ENCODE measurements at places on chromosomes 12 and 14.

DNA sequence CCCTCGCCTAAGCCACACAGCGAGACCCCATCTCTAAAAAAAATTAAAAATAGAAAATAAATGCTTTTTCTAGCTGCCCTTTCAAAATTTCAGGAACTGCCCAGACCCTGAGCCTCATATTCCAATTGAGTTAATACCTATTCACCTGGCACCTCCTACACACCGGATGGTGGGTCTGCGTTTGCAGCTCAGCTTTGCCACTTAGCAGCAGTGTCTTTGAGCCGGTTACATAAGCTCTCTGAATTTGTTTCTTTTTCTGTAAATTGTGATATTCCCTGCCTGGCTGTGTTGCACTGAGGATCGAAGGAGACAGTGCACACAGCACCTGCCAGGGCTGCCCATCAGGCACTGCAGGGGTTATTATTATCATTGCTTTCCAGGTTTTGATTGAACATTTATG is 125.6 kb downstream of the EML1 start:
- DNase-seq, result no peak

DNA sequence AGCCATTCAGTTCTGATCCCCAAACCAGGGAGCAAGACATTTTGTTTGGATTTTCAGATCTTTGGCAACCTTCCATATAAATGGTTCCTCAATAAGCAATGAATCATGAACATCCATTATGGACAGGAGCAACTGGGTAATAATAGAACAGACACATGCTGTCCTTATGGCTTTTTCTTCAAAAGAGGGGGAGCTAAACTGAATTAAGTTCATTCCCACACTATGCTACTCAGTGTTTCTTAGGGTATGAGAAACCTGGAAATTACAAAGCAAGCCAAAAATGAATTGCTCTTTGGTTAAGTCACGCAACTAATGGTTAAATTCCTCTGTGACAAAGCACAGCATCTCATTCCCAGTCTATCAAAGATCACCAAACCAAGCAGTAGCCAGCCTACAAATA is 51.0 kb downstream of the PTGER2 start:
- no peak for DNase-seq

GRCh38 chr14:77175843-77176242 is 5.8 kb upstream of the TMEM63C start:
- no peak for DNase-seq

DNA sequence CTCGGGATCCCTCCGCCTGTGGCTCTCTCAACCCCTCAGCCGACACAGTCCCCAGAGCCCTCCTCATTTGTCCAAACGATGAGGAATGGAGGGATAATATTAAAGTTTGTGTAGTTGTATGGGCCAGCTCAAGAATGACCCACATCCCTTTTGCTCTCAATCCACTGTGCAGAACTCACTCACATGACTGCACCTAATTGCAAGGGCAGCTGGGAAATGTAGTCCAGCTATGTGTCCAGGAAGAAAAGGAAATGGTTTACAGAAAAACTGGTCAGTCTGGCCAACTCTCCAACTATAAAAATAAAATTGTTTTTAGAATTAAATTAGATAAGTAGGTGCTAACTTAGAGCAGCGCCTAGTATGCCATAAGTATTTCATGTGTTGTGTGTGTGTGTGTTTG is 66.6 kb downstream of the GALNT8 start:
- no peak for DNase-seq

GRCh38 chr12:66832997-66833396 is 154.1 kb upstream of the GRIP1 start:
- no peak for DNase-seq

- no peak for DNase-seq
Measured at GRCh38 chr14:89294872-89295271, 122.2 kb downstream of the FOXN3 start.

DNA sequence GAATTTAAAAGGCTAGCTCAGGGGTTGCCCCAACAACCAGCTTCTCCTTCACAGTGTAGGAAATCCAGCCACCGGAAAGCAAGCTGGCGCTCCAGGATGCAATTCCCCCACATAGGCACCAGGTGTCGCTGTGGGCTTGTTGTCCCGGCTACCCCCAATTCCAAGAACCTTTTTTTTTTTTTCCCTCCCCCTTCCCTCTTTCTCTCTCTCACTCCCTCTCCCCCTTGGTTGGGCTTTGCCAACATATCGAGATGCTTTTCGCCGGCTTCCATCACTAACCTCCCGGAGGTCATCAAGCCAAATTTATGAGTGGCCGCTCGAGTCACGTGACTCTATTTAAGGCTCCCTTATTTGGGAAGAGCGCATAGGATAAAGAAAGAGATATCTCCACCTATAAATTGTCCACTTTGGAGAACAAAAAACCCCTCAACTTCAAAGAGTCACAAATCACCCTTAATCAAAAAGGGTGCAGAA is at the start of gene HOXC5:
TSS of gene HOXC5 (plus strand) at position 424 of the 474 bp plus-strand sequence. CDS start 73 bp downstream, outside the sequence.
- peak; percentile 86 for DNase-seq

GRCh38 chr12:108858311-108859074 is 1.1 kb upstream of the SSH1 start:
- DNase-seq, result no peak

GRCh38 chr14:78048120-78048519 is 122.1 kb upstream of the NRXN3 start:
- DNase-seq, result no peak

DNA sequence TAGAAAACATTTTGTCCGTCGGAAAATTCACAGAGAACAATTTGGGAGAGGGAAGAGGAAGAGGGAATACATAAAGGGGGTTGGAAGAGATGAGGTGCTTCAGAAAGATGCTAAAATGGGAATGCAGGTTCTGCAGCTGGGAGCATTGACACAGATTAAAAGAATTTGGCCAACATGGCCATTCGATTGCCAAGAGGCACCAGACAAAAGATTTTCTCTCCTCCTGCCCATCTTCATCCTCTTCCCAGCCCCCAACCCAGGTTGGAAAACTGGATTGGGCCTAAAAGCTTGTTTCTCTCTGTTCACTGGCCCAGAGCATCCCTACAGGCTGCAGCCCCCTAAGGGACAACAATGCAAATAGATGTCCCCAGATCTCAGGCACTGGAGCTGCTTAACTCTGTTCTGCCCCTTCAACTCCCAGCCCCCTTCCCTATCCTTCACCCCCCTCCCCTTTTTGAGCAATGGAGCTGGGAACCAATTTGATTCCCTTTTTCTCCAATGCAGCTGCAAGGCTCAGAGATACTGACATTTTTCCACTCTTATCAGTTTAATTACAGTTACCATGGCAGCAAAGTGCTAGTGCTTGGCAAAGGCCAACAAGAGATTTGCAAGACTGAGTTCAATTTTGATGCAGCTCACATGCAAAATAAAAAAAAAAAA is 1.9 kb downstream of the LMO3 start:
- DNase-seq, result no peak

DNA sequence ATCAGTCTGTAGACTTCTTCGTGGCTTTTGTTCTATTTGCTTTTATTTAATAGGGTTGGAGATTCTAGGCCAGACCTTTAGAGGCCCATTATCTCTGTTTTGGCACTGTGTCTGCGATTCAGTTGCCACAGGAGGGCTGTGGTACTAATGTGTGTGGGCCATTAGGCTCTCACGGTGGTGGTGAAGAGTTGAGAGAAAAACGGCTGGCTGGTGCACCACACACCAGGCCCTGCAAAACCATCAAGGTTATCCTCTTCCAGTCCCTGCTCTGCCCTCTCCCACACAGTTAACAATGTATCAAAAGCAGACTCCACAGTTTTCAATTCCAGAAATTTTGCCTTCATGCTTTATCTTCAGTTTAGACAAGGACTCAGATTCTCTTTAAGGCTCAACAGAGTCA is 97.7 kb downstream of the MYF5 start:
- DNase-seq, result peak; percentile 62

DNA sequence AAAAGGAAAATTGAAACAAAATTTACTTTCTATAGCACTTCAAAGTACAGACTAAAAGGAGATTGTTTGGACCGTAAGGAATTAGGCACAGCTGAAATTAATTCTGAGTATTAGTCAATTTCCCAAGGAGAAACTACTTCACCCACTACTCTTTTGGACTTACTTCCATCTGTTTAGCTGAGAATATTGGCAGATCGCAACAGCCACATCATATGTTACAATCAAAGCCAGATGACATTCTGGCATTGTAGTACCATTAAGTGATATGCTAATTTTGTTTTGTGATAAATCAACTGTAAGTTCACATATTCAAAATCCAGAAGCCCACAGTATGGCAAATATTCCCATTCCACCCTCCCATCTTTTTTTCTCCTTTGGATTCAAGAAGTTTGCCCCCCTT is 47.1 kb upstream of the ANKS1B start:
- DNase-seq, result no peak

DNA sequence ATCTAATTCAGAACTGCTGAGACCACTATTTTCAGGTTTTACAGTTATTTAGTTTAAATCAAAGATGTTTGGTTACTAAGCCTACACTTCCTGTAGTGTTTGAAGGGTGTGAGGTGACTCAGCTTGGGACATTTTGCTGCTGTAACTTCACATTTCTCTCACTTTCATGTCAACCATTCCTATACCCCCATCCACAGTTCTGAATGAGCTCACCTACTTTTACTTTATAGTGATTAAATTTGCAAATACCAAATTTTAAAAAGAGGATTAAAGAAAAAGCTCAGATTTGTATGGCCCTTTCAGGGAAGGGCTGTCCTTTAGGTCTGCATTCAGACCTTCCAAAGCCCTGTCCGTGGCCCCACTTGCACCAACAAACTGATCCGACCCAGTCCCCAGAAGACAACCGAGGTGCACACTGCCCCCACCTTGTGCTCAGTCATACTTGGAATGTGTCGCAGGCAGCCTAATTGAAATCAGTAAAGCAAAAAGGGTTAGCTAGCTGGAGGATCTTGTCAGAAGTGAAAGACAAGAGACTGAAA is 174.4 kb downstream of the MON2 start:
- DNase-seq, result no peak

DNA sequence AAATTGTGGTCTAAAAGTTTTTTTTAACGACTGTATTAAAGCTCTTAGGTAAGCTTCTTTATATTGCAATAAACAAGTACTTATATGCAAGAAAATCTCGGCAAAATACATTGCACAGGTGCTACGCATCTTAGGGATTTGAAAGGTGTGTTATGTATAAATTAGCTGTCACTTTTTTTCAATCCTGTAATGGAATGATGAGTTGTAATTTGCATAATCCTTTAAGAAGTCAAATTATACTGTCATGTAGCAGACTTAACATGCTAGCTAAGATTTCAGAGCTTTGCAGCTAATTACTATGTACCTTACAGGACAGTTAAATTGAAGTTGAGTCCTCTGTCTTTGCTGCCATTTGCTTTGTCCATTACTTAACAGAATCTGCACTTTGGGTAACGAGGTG is 117.5 kb downstream of the NPAS3 start:
- DNase-seq, result no peak

DNA sequence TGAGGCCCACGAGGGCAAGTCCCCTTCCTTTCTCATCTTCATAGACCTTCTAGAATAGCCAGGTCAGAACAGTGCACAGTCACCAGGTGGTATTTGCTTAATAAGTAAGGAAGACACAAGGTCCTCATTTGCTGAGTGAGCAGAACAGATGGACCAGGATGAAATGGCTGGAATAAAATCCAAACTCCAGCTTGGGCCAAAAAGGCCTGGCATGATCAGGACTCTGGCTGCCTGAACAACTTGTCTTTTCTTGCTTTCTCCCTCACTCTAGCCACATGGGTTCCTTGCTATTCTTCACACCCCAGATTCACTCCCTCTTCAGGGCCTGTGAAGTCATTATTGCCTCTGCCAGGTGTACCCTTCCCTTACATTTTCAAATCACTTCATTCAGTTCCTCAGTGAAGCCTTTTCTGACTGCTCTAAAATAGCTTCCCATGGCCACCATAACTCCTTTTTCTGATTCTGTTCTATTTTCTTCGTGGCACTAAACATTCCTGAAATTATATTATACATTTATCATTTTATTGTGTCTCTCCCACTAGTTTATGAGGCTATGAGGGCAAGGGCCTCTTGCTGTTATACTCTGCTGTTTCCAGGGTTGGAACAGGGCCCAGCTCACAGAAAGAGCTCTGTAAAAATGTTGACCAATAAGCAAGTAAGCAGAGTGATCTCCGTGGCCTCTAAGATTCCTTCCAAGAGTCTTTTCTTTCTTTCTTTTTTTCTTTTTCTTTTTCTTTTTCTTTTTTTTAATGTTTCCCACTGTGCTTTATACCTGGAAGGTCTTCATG is 150.8 kb downstream of the TTC8 start:
- DNase-seq, result peak; percentile 39

GRCh38 chr12:1205512-1206060 is 214.6 kb downstream of the ERC1 start:
- no peak for DNase-seq

DNA sequence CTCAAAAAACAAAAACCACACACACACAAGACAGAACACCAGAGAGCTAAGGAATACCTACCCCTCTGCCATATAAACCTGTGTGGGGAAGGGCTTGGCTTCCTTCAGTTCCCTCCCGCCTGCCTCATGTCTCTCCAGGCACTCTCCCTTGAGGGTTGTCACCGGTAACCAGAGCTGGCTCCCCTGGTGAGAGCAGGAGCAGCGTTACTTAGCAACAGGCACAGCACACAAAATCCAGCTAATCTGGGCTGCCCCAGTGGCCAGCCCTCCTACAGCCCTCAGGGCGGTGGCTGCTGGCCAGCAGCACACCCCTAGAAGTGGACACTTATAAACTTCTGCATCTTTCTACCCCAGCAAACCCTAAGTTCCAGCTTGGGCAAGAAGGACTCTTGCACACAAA is 21.6 kb upstream of the NR4A1 start:
- no peak for DNase-seq

DNA sequence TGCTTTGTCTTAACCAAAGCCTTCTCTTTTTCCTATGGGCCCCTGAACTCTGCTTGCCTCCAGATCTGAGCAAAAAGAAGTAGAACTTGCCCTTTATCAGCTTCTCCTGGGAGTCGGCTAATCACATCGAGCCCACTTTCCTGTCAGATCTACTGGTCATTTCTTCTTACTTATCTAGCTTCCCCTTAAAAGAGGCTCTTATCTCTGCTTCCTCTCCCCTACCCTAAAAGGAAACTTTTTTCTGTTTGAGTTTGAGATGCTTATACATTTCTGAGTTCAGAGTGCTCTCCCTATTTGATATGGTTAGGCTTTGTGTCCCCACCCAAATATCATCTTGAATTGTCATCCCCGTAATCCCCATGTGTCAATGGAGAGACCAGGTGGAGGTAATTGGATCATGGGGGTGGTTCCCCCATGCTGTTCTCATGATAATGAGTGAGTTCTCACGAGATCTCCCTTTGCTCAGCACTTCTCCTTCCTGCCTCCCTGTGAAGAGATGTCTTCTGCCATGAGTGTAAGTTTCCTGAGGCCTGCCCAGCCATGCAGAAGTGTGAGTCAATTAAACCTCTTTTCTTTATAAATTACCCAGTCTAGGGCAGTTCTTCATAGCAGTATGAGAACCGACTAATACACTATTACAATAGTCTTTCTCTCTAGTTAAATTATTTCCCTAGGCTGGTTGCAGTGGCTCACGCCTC is 114.7 kb upstream of the AMN1 start:
- no peak for DNase-seq

DNA sequence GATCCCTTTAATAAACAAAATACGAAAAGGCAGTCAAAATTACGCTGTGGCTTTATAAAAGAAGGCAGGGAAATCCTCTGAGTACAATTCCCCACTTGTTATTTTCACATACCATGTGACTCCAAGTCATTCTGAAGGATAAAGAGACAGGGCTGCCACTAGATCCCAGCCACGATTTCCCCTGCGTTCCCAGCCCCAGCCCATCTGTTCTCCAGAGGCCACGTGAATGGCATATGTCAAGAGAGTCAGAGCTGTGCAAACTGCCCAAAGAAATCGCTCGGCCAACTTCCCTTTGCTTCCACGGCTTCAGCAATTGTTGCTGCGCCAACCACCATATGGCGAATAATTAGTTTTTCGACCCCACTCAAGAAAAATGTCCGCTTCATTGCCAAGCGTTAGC is 161.3 kb downstream of the C12orf42 start:
- no peak for DNase-seq
